ENCODE measurements at places on chromosomes 12 and 14.

- no peak for DNase-seq
Observed at GRCh38 chr12:100601626-100602025, 28.1 kb downstream of the GAS2L3 start.

GRCh38 chr14:95320078-95320895, 579 bp upstream of the CLMN start:
- no peak for DNase-seq

GRCh38 chr12:1934831-1935230, 16.4 kb upstream of the CACNA2D4 start:
- DNase-seq = no peak

DNA sequence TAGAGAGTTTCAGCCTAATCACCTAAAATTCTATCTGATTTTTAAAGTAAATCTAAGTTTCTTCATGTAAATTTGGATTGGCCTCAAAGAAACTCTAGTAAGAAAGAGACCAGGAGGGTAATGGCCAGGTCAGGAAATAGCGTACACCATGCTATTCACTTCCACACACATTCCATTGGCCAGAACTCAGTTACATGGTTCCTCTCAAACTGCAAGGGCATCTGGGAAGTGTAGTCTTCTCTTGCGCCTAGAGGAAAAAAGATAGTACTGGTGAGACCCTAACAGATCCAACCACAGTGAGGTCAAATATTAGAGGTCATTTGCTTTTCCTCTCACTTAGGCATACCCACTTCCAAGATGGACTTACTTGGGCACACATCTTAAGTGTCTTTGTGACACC, 39.1 kb downstream of the MBIP start:
- no peak for DNase-seq

DNA sequence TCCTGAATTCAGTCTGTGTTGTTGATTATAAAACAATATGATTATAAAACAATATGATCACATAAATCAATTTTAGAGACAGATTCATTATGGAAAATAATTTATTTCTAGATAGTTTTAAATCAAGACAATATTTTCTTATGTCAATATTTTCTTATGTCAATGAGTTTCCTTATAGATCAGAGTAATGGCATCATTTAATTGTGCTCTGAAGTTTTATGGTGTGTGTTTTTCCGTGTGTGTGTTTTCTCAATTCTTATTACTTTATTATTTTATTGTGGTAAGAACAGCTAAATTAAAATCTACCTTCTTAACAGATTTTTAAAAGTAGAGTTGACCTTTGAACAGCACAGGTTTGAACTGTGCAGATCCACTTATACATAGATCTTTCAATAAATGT, 105.3 kb upstream of the SLCO1B1 start:
- DNase-seq = no peak
